ENCODE measurements at places on chromosomes 4 and X.

GRCh38 chr4:102869569-102870197, 891 bp downstream of the CISD2 start:
- no peak for DNase-seq

- no peak for DNase-seq
Observed at GRCh38 chr4:22531311-22532019, 15.6 kb upstream of the ADGRA3 start.

DNA sequence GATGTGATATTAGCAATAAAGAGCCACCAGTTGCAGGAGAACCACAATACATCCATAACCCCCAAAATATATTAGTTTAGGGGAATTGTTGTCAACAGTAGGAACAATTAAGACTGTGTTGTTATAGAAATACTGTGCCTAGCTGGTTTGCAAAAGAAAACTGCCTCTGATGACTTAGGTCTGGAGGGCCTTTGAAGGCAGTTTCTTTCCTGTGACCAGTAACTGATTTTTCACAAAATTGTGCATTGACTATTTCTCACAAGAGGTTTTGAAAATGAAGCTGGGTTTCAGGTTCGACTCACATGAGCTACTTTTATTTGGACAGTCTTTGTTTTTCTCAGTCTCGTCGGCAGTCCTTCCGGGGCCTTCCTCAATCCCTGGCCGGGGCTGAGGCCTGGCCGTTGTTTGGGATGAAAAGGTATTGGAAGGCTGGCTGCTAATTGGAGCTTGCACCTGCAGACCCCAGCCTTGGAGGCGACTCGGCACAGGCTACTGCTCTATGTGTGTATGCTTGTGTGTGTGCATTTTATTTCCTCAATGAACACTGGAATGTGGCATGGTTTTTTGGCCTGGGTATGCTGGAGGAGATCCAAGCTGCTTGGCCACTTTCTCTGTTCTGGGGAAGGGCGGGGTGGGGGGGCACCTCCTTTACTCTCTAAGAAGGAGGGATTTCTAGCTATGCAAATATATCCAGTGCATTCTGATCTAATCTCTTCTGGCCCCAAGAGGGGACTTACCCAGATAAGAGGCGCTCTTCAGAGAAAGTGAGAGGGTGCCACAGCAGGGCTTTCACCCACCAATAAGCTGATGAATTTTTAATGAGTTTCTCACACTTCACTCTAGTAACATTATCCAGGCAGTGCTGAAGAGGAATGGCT, 49.5 kb upstream of the LNX1 start:
- no peak for DNase-seq

DNA sequence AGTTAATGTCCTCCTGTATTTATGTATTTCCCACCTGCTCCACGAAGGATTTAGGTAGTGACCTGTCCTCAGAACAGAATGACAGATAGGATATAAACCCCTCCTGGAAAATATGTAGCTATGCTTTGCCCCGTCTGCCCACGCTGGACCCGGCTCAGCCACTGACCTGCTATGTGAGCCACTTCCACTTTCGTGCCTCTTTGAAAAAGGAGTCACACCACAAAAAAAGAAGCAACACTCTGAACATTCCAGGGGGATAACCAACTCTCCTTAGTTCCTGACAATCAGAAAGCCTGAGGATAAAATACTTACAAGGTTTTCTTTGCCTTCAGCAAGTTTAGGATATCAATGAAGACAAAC, 11.1 kb downstream of the ACSL1 start:
- DNase-seq = no peak

- no peak for DNase-seq
Observed at GRCh38 chr4:152374606-152375285, 161.1 kb downstream of the FBXW7 start.

DNA sequence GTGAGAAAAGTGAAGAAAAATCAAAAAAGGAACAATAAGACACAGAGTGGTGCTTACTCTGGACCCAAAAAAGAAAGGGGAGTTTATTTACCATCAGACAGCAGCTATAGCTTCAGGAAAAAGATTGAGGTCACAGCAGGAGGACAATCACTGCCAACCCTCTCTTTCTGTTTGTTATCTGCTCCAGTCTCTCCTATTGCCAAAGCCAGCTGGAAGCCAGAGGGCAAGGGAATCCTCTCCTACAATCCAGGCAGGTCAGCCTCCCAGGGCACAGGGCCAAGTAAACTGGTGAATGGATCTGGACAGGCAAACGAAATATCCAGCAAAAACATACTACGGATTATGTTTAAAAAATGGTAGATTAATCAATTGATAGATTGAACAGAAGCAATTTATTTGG, 306.9 kb upstream of the SLIT2 start:
- DNase-seq = no peak

DNA sequence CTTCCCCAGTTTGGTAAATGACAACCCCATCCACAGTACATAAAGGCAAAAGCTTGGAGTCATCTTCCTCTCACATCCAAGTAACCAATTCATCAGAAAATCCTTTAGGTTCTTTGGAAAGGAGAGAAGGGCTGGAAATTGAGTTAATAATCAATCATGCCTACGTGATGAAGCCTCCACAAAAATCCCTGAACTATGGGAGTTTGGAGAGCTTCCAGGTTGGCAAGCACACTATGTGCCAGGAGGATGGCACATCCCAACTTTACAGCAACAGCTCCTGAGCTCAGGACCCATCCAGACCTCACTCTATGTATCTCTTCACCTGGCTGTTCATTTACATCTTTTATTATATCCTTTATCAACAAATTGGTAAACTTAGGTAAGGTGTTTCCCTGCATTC, 98.9 kb downstream of the IQCM start:
- no peak for DNase-seq

DNA sequence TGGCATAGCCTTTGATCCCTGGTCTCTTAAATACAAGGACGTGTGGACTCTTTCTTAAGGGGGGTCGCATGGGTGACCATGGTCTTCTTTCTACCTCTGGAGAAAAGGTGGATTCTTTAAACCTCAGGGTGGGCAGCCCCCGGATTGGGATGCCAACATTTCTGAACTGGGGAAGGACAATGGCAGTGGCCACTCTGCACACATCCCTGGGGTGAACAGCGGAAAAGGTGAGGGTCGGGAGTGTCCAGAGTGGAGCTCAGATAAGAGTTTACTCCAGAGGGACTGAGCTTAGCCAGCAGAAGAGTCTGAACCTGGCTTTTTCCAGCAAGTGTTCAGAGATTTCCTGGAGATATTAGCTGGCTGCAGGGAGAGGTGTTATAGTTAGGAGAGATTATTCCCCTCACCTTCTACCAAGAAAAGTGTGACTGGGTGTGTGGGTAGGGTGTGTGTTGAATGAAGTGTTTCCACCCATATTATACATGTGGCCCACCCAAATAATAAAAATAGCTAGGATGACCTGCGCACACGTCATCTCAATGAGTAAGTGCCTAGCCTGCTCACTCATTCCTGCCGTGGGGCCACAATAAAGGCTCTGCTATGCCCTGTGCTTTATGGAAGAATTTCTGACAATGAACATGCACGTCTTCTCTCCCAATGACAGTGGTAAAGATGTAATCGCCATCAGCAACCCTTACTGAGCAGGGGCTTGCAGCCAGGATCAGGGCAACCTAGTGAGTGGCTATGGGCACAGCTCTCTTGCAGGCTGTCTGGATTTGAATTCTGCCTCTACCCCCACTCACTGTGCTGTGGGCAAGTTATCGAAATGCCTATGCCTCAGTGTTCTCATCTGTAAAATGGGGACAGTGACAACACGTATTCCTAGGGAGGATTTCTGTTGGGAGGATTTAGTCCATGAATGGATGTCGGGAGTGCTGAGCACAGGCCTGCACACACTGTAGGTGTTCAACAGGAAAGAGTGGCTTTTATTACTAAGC, 76.6 kb downstream of the SLC2A9 start:
- DNase-seq = no peak

GRCh38 chrX:109773374-109773773, 40.3 kb upstream of the ACSL4 start:
- no peak for DNase-seq

- peak; percentile 42 for DNase-seq
Observed at GRCh38 chr4:154082760-154083535, 294.1 kb upstream of the SFRP2 start.

DNA sequence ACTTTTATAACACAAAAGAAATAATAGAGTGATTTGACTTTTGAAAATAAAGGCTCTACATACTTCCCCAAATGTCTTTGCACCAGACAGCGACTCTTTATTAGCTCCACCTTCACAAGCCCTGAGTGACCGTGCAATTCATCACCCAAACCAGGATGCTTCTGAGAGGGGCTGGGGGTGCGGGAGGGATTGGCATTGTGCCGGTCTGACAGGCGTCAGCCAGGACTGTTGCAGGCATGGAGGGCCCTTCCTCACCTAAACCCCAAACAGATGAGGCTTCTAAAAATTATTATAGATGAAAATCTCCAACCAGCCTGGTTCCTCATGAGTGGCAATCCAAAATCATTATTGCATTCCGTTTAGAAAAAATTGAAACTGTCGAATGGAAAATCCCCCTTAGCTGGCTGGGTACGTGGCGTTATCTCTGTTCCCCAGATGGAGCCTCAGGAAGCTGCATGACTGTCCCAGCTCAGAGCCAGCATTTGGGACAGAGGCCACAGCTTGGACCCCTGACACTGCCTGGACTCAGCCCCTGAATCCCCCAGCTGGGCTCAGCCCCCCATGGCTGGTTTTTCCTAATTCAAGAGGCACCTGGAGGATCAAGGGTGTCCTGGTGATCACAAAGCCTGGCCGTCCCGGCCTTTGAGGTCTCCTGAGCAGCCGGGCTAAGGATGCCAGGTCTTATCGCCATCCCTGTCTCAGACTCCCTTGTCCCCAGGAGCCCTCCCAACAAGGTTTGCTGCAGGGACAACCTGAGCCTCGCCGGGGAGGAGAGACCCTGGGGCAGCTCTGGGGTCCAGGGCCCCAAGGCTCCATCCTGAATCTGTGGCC, 60.4 kb downstream of the SORCS2 start:
- DNase-seq = no peak

DNA sequence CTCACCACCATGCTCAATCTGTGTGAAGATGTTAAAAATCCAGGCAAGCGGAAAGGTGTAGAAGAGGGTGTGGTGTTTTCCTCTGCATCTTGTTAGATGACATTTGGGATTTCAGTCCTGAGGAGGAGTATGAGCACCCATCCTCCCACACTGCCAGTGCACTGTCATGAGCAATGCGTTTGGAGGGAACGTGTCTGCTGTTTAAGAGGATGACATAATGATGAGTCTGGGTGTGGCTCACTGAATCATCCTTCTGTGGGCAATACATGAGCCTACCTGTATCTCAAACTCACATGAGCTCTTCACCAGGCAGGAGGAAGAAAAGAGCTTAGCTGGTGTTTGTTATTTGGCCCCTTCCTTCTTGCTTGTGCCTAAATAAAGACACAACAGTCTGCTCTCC, 67.9 kb upstream of the ARX start:
- no peak for DNase-seq

GRCh38 chrX:23557070-23557469, 110.2 kb upstream of the PRDX4 start:
- no peak for DNase-seq

GRCh38 chr4:54228056-54228527, 1.0 kb upstream of the PDGFRA start:
- DNase-seq = peak; percentile 75

DNA sequence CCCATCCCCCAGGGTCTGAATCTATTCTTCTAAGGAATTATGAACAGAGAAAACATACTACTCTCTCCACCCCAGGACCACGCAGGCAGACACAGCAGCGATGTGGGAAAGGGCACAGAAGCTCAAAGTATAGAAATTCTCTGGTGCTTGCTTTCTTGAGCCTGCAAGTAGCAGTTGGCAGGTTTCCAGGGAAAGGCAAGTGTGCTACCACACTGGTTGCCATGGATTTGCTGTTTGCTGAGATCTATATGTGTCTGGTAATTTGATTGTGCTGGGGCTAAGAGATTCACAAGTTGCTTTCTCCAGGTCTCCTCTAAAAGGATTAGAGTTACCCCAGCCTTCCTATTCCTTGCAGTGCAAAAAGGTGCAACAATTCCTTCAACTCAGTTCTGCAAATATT, 83.1 kb downstream of the GUCY2F start:
- DNase-seq = no peak

DNA sequence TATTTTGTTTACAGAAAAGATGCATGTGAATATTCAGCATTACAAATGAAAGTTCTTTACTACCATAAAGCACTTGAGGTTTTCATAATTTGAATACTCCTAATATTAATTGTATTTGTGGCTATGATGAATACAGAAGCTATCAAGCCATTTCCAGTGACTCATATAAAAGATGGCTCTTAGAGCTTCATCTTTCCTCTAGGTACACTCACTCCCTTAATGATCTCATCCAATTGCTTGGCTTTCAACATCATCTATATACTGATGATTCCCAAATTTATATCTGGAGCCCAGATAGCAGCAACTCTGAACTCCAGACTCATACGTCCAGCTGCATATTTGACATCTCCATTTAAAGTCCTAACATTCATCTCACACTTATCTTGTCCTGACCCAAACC, 183.4 kb upstream of the FAM241A start:
- DNase-seq = no peak

DNA sequence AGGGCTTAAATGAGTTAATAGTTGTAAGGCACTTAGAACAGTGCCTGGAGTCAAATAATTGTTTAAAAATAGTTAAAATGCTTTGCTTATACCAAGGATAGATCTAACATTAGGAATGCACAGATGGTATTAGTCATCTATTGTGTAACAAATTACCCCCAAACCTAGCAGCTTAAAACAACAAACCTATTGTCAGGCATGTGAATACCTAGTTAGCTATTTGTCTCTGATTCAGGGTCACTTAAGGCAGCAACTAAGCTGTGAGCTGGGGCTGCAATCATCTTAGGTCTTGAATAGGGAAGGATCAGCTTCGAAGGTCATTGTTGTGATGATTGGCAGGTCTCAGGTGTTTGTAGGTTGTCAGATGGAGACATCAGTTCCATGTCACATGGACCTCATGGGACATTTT, 42.4 kb upstream of the AGA start:
- no peak for DNase-seq

DNA sequence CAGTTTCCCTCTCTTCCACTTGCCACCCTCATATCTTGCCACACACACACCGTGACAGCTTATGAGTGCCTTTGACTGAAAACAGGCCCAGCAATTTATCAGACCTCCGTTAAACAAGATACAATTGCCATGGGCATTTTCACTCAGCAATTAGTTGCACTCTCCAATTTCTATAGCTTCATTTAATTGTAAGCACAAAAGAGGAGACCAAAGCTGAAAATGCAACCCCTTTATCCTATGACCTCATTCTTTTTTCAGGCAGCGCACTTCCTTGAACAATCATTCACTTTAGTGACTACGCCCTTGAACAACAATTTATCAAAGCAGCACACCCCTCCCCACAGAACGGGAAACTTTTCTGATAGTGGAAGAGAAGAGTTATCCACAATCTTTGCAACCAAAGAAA, 4.1 kb downstream of the POF1B start:
- DNase-seq = no peak

- no peak for DNase-seq
Observed at GRCh38 chr4:108449129-108449528, 171.2 kb upstream of the RPL34 start.

GRCh38 chr4:87060957-87061356, 126.1 kb downstream of the AFF1 start:
- no peak for DNase-seq

GRCh38 chrX:23765449-23765848, 17.5 kb upstream of the SAT1 start:
- DNase-seq = no peak

GRCh38 chr4:24007860-24008261, 118.0 kb upstream of the PPARGC1A start:
- DNase-seq = no peak

GRCh38 chr4:1614854-1615595, 69.1 kb downstream of the FAM53A start:
- no peak for DNase-seq

All from HEK293T (cell line).